Forelimb muscle (tissue), 1 donor: ENCODE measurements at places on chromosomes 11 and 22. TPM values are rescaled to one million over a fixed set of nuclear protein-coding genes. Genes with fewer than 3 reads are reported as not detected.

GRCh38 chr11:126358763-126359160 lies 3.3 kb downstream of the ST3GAL4 start:
- DNase-seq, result no peak

DNA sequence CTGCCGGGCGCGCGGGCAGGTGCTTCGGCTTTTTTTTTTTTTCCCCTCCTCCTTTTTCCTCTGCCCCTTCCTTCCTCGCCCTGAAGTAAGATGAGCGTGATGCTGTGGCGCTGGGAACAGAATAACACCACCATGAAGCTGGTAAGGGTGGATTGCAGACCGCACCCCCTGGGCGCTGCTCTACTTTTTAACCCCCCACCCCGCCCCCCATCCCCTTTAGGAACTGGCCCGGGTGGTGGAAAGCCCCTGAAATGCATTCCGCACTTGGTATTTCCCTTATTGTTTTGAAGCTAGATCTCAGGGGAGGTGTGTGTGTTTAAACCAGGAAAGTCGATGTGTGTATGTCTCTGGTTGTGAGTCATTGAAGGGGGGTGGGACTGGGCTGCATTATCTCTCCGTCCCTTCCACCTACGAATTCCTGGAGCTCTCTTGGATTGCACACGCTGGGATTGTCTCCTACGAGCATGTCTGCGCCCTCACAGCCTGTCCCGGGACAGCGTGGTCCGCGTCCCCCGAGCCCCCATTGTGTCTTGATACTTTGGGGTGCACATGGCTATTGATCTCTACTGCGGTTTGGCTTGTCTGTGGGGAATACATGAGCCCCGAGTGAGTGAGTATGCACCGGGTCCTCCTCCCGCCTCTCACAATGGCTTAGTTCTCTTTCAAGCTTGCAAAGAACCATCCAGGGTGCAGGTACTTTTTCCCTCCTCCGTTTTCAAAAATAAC lies 64.9 kb downstream of the NAV2 start:
- DNase-seq, result no peak

Gene BIK
- not detected for polyA plus RNA-seq

Gene HNRNPUL2
- polyA plus RNA-seq, result 41.3 TPM

Gene DDI1
- polyA plus RNA-seq, result not detected

Gene HEPN1
- 0.20 TPM for polyA plus RNA-seq

Gene BIRC3
- 1.0 TPM for polyA plus RNA-seq
